NCI-H1436 treated with DMSO at 0.1 percent for 48 hours (cell line): ENCODE measurements at places on chromosomes 1 and 21.

- no peak for DNase-seq
Observed at GRCh38 chr1:245266105-245266504, 111.3 kb downstream of the KIF26B start.

DNA sequence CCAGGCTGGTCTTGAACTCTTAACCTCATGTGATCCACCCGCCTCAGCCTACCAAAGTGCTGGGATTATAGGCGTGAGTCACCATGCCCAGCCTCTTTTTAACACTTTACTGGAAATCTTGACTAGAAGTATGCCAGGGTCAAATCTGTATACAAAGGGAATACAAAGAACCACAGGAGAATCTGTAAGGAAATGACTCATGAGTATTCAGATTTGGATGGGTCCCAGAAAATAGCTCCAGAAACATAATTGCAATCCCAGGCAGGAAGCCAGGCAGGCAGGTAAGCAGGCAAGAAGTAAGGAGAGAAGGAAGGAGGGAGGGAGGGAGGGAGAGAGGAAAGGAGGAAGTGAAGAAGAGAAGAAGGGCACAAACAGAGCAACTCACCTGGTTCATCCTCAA is 22.8 kb upstream of the TIAM1 start:
- no peak for DNase-seq

DNA sequence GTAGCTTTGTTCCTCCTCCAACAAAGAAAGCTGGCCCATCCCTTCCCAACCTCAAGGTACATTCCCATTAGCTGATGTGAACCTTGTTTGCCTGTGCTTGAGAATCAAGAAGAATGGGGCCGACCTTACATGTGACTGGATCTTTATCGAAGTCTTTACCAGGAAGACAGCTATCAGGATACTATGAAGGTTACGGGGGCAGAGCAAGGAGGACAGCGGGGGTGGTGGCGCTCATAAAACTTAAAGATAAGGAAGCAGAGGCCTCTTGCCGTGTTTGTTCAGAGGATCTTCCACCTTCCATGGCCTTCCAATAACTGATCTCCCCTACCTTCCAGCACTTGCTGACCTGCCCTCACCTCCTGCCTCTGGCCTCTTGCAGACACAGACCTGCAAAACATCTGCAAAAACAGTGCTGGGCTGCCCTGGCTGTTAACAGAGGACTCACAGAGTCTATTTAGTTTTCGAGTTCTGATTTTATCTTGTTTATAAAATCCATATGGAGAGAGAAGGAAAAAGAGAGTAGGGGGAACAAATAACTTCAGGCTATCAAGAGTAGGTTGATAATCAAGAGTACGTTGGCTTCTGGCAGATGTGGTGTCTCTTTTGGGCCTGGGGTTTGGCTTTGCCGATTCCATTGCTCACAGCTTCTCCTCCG is 198.0 kb downstream of the HUNK start:
- DNase-seq: no peak

- DNase-seq: no peak
Observed at GRCh38 chr1:14215151-14215550, 383.3 kb upstream of the KAZN start.

DNA sequence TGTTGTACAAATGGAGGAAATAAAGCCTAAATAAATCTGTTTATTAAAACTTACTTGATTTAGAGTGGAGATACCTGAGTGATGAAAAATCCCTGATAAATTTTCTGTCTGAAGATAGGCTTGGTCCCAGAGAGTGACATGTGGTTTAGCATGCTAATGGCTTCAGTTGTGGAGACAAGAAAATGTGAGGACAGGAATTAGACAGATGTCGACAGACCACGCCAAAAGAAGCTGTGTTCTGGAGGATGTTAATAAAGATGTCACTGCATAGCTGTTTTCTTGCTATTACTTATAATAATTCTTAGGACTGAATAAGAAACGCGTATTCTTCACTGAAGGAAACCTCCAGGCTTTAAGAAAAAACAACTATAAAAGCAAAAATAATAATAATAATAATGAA is 154.9 kb downstream of the OLFM3 start:
- no peak for DNase-seq

DNA sequence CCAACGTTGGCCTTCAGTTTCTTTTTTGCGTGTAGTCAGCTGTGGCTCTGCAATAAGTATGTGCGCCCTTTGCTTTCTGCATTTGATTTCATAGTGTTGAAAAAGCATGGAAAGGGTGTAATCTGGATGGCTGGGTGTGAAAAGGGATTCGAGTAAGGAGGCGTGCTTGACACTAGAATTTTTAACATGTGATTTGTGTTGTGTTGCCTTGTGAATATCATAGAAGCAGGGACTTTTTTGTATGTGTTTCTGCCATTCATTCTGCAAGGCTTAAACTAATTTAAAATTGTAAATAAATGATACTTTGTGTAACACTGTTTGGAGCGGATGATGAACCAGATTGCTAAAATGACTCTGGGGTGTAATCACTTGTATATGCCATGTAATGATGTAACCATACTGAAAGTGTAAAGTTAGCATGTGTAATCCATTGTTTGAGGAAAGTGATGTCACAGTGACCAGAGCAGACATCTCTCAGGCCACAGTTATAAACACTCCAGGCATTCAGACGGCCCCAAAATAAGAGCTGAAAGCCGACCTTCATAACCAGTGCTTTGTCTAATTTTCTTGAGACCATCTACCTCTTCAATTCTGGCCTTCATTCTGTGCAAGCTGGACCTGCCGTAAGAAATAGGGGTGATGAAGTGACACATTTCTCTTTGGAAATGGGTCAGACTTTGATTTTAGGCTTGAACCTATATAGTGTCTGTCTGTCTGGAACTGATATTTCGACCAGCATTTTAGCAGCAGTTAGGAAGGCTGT is 618 bp downstream of the SH3BGR start:
- DNase-seq: no peak

DNA sequence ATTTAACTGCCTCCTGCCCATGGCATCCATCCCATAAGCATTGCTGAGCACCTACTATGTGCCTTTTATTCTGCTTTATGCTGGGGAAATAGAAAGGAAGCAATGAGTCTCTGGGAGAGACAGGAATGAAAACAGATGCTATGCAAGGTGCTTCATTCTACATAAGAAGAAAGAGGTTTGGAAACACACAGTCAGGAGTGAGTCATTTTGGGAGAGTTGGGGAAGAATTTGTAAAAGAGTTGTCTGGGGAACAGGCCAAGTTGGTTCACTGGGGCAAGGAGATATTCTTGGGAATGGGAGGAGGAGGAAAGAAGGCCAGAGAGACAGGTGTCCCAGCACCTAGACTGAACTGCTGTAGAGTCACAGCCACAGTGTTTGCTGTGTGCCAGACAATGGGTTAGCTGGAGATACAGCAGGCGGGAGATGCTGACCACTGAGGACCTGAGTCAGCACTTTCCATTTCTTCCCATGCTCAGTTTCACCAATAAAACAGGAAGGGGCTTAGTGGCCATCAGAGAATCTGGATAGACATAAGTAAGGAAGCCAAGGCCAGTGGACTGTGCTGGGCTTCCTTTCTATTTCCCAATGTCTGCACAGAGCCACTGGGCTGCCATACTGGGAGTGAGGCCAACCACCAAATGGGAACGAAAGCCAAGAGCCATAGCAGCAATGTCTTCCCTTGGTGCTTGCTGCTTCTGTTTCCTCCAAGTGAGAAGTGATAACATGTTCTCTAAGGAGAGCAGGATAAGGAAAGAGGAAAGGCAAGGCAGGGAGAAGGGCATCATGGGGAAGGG is 187.7 kb upstream of the USP24 start:
- DNase-seq: no peak

DNA sequence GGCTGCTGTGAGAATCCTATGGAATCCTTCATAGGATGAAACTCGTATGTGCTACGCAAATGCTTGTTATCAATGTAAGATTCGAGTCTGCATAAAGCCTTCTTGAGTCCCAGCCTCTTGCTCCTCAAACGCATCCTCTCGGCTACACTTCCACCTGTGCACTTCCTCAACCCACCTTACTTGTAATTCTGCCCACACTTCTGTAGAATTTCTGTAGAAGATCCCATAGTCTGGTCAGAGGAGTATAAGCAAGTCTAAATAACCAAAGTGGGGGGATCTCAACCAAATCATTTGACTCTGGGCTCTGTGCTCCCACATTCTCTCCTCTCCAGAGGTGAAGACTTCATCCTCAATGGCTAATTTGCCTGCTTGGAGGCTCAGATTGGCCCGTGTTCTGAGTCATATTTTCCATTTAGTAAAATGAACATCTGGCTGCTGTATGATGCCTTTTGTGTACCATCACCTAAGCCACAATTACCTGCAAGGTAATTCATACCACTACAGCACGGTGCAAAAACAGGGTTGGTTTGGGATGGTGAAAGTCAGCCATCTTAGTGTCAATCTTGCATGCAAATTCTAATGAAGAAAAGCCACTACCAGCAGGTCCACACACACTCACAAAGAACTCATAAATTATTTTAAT is 63.2 kb downstream of the ITPKB start:
- no peak for DNase-seq

GRCh38 chr1:154779551-154780189 is 90.4 kb downstream of the KCNN3 start:
- DNase-seq: no peak

DNA sequence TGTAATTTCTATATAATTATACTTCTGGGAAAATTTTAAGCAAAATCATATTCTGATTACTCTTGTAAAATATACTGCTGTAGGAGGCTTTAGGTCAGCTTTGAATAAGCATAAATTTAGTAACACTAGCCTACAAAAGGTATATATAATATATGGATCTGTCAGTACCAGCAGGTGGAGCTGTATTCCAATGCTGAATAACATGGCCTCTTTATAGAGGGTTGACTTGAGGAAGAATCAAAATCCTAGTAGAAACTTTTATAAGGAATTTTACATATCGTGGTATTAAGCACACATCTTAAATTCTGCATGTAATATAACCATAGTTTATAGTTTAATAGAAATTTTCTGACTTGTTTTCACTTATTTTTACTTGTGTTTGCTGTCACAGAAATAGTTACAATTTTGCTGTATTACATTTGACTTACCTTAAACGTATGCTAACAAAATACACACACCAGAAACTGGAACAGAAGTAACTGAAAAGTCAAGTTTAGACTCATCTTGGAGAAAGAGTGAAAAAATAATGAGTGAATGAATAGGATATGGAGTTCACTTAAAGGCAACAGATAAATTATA is 79.3 kb downstream of the HMCN1 start:
- DNase-seq: no peak

GRCh38 chr1:11280719-11281376 is 7.8 kb downstream of the UBIAD1 start:
- DNase-seq: no peak

GRCh38 chr1:159598196-159598595 is 10.6 kb downstream of the APCS start:
- no peak for DNase-seq

DNA sequence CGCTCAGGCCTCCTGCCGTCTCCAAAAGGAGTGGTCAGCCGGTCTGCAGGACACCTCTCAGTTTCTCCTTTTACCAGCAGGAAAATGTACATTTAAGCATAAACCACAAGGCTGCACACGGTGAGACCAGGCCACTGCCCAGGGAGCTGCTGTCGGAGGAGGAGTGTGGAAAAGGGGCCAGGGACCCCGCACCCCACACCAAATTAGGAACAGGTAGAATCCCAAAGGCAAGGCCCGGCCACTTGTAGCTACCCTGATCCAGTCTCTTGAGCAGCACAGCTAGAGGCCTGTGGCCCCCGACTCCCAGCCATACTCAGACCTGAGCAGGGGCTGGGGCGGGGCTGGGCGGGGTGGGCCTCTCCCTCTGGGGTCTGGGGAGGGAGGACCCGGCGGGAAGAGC is 78.0 kb downstream of the PIK3CD start:
- no peak for DNase-seq

DNA sequence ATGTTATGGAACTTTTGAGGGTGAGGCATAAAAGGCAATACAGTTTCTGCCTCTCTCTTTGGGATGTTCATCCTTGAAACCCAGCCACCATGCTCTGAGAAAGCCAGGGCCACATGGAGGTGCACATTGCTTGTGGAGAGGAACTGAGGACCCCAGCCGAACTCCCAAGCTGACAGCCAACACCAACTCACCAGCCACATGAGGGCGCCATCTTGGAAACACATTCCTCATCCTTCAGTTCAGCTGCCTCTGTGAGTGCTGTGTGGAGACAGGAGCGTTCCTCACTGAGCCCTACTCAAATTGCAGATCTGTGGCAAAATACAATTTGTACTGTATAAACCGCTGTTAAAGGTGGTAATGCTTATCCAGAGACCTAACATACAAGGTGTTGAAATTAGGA is 137.5 kb downstream of the GABPA start:
- DNase-seq: no peak

DNA sequence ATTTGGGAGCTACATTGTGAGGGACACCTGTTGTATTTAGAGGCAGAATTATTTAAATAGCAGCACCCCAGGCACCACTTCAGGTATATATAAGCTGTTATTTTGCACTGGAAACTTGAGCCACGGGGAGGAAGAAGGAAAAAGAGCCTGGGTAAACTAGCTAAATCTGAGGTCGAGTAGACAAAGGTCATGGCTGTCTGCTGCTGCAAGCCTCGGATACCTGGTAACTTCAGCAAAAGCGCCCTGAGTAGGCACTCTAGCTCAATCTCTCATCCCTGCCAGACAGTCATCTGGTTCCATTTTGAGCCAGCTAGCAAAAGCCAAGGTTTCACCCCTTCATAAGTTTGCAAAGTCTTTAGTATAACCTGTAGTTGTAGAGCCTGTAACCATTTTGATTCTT is 101.9 kb upstream of the ZNF644 start:
- DNase-seq: no peak

DNA sequence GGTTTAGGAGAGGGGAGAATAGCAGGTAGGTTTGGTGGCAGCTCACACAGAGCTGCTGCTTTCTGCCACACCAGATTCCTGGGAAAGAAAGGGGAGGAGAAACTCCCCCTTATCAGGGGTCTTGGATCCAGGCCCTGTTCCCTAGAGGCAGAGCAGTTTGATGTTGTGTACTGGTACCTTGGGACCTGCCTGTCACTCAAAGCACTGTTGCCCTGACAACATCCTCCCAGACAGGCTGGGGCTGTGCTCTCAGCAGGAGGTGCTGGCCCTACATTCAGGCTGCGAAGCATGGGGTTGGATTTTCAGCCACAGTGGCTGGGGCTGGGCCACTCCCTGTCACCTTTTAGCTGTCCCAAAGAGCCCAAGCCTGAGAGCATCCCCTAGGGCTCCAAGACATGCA is 188.0 kb downstream of the GRIK3 start:
- no peak for DNase-seq

- DNase-seq: no peak
Observed at GRCh38 chr1:220222939-220223338, 49.3 kb downstream of the RAB3GAP2 start.

DNA sequence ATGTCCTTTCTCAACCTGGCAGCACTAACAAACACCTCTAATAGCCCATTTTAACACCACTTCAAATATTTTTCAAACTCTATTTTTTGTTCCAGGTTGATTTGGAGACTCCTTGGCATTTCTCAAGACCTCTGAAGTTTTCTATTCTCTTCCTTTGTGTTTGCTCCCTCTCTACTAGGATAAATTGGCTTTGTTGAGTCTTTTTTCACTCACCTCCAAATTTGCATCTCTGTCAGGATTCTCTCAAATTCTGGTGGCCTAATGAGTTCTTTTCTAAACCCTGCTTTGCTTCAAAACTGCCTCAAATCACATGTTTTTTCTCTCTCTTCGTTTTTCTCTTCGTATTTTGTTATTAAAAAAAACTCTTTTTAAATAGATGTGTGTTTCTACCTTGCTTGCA is 582.2 kb upstream of the ADGRL4 start:
- no peak for DNase-seq
